ENCODE measurements at places on chromosomes 11 and 22. TPM values are rescaled to one million over a fixed set of nuclear protein-coding genes. Genes with fewer than 3 reads are reported as not detected.

DNA sequence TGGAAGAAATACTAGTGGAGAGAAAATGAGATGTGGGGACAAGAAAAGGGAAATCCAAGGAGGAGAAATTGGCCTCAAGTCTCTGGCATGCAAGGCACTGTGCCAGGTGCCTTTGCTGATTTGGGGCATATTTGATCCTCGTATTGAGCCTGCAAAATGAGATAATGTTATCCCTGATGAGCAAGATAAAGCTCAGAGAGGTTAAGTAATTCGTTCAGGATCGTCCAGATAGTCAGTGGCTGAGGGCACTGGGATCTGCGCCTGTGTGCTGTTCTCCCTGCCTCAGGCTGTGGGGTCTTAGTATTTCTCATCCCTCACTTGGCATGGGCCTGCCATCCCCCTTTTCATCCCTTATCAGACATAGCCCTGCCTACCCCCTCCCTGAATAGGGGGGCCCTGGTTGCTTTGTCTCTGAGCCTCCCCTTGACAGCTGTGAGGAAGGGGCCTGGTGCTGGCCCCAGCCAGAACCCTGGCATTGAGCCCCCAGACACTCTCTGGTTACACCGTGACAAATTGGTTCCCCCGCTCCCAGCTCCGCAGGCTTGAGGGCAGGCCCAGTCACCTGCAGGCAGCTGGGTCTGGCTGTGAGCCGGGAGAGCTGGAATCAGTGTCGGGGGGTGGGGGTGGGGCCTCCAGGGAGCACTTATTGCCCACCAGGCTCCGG, 85.7 kb downstream of the NECTIN1 start:
- no peak for DNase-seq

GRCh38 chr11:115300660-115301428, 203.4 kb downstream of the CADM1 start:
- no peak for DNase-seq

- no peak for DNase-seq
Measured at GRCh38 chr22:45201678-45202332, 38.1 kb downstream of the NUP50 start.

DNA sequence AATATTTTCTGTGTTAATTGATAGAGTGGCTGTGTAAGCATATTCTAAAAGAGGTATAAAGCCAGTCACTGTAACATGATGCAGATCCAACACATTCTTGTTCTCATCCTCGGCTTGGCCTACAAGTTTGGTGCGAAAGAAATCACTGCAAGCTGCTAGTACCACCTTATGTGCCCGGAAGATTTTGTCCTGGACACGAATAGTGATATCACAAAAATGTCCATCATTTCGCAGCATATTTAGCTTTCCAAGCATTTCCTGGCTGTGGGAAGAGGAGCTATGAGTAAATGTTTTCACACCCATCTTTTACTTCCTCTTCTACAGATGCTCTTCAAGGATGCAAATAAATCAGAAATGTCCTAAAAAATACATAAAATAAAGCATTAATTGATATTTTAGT, 53.1 kb downstream of the ZBTB44 start:
- no peak for DNase-seq

DNA sequence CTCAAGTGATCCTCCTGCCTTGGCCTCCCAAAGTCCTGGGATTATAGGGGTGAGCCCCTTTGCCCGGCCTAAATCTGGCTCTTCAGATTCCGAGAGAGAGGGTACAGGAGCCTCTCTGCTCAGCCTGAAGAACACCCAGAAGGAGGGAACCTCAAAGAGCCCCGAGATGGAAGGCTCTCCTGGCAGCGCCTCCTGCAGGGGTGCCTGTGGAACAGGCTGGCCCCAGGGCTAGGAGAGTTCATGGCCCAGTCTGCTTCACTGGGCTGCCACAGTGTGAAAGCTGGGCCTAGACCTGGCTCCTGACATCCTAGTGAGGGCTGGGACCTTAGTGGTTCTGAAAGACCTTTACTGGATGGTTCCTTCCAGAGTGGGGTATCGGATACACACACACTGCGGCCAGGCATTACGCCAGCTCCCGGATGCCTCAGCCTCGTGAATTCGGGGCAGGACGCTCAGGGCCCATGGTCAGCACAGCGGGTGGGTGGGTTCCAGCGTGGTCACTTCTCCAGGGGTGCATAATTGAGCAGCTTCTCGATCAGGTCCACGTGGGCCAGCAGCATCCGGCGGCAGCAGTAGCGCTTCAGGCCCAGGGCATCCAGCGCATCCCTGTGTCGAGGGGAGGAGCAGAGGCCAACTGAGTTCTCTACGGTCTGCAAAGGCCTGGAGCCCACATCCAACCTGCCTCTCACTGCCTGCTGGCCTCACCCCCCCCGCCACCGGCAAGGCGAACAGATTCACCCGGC, 2.3 kb downstream of the POLR2L start:
- DNase-seq: no peak

The KRTAP5-8 gene
- not detected for total RNA-seq

The AIFM3 gene
- 3.1 TPM for total RNA-seq

The VWCE gene
- total RNA-seq: 0.47 TPM

GRCh38 chr22:33036881-33037280, 21.3 kb downstream of the SYN3 start:
- DNase-seq: no peak

- DNase-seq: no peak
Measured at GRCh38 chr11:124891373-124891861, 6.2 kb downstream of the ROBO4 start.

The OR52K2 gene
- total RNA-seq: not detected

All from Calu3 (cell line).